ENCODE measurements at places on chromosomes 3 and 15.
A peak's percentile ranks its signal among the peaks of the same experiment; 100 is the strongest.

DNA sequence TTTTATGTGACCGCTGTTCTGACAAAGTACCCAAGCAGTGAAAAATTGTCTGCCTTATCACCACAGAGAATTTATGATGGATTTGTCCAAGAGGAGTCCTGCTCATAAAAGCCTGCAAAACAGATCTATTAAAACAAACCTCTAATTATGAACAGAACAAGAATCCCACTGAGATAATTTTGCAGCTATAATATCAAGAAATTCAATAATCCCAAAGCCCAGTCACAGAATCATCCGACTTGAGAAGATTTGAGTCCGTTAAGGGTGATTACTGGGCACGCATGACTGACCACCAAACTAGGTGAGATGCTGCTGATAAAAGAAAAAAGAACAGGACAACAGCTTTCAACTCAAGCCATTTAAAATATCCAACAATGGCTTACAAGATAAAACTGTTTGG lies 231.0 kb upstream of the WNT5A start:
- DNase-seq, result no peak

GRCh38 chr3:94331831-94332230 lies 269.0 kb downstream of the NSUN3 start:
- no peak for DNase-seq

DNA sequence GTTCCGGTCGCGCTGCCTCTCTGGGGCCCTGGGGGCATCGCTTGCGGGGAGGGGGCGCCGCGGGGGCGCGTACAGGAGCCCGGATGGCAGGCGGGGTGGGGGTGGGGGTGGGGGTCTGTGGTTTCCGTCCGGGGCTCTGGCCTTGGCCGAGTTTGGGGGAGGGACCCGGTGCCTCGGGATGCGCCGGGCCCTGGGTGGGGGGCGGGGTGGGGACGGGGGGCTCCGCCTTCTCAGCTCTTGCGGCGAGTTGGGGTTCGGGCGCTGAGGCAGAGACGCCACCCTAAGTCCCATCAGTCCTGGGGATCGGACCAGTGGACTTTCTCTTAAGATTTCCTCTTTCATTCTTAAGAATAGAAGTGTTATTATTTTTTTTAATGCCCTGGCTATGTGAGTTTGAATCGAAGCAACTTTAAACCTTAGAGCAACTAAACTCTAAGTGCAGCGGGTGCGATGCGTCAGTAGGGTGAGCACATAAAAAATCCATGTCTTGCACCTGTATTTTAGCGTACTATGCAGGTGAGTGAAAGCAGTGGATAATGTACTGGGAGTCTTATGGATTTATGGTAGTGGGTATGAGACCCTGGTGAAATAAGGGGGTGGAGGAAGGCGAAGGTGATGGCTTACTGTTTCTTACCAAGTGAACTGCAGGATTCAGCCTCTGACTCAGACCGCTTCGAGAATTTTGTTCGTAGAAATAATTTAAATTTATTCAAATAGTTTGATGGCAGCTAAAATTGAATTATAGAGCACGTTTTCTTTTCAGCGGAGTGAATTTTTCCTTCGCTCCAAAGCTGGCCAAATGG lies 762 bp downstream of the CTNNB1 start:
- DNase-seq, result no peak

DNA sequence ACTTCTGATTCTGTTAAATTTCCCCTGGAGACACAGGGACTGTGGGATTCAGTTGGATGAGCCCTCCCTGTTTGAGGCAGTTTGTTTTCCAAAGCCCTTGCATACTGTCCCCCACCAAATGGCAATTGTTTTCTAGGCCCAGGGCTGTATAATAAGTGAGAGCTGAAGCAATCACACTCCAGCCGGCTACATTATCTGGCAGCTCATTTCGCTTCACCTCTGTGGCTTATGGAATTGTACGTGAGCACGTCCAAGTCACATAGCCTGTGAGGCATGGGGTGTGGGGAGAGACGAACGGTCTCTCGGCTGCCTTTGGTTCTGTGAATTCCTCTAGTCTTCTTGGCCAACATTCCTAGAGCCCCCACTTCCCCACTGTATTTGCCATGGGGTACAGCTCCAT lies 10.7 kb downstream of the RBP2 start:
- DNase-seq, result no peak

DNA sequence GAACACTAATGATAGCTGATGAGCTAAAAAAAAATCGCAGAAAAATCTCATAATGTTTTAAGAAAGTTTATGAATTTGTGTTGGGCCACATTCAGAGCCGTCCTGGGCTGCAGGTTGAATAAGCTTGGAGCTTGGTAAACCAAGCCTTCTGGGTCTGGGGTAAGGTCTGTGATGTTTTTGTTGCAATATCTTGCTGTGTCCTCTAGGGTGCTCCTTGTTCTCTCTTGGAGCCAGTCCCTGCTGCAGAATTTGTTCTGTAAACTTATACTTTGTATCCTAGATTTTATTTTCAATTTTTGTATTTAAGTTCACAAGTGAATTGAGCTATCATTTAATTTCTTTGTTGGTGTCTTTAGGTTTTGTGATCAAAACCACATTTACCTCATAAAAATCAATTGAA lies 143.7 kb downstream of the NR1D2 start:
- no peak for DNase-seq

DNA sequence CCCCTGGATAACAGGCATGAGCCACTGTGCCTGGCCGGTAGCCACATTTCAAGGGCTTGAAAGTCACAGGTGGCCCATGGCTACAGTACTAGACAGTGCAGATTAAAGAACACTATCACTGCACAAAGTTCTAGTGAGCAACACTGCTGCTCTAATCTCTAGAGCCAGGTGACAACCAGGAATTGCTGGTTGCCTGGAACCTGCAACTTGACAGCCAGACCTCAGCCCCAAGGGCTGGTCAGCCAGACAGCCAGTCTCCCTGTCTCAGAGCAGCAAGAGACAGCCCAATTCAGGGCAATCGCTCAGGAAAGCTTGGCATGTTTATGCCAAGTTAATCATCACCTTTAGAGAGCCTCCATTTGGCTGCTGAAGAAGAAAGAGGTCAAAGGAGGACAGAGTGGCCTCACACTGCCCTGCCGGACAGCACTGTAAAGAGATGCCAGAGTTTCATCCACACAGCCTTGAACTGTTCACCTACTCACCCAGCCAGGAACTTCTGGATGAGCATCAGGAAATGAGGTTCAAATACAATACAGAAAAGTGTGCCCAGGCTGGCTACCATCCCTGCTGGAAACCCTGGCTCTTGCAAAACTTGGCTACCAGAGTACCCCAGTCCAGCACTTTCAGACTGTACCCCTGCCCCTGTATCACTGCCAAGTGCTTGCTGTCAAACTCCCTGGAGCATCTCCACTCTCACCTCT lies 6.0 kb downstream of the CCDC12 start:
- DNase-seq, result peak; percentile 17

All from GM04503 (cell line).